ENCODE measurements at places on chromosomes 7 and 10.

- DNase-seq: no peak
Measured at GRCh38 chr10:97517096-97517750, 18.5 kb downstream of the UBTD1 start.

DNA sequence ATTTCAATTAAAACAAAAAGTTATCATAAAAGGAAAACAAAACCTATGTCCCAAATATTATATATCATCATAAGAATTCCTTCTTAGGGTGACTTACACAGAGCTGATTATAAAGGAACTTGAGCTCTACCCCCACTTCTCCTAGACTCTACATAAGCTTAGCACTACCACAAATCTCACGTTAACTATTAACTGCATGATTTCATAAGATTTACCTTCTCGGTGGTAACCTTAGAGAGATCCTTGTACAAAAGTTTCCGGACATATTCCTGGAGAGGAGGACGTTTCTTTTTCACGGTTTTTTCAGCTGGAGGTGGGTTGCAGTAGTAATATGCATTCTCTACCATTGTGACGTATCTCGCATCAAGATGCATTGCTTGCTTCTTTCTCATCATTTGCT lies 83.7 kb downstream of the UPF2 start:
- no peak for DNase-seq

DNA sequence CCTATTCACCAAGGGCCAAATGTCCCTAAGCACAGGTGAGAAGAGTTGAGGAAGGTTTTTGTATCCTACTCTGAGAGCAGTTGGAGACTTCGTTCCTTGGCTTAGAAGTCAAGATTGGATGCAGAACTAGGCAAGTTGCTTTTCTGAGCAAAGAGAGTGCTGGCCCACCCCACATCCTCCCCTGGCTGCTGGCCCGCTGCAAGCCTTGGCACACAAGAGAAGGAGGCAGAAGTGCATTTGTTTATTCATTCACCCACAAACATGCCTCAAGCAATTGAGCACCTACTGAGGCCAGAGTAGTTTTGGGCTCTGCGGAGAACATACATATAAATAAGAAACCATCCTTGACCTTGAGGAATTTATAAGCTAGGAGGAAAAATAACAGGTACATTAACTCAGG lies 318.9 kb downstream of the KCNMA1 start:
- no peak for DNase-seq

DNA sequence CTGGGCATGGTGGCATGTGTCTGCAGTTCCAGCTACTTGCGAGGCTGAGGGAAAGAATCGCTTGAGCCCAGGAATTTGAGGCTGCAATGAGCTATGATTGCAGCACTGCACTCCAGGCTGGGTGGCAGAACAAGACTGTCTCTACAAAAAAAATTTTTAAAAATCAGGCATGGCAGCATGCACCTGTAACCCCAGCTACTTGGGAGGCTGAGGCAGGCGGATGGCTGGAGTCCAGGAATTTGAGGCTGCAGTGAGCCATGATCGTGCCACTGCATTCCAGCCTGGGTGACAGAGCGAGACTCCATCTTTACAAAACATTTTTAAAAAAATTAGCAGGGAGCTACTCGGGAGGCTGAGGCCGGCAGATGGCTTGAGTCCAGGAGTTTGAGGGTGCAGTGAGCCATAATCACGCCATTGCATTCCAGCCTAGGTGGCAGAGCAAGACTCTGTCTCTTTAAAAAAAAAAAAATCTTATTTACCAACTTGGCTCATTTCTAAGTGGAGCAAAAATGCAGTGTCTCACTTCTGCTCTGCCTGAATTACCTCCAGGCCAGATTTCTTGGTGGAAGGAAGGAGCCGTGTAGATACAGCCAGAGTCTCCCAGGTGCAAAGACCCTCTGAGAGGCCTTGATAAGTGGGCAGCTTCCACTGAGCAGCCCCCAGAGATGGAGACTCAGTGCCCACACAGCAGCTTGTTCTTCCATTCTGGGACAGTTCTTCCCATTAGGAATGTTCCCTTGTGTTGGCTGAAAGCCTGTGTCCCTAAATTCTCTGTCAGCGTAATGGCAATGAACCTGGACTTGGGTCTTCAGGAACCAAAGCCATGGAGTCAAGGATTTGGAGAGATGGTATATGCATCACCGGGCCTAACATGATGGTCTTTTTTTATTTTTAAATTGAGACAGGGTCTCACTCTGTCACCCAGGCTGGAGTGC lies 30.0 kb downstream of the GTF2IRD1 start:
- DNase-seq: no peak

DNA sequence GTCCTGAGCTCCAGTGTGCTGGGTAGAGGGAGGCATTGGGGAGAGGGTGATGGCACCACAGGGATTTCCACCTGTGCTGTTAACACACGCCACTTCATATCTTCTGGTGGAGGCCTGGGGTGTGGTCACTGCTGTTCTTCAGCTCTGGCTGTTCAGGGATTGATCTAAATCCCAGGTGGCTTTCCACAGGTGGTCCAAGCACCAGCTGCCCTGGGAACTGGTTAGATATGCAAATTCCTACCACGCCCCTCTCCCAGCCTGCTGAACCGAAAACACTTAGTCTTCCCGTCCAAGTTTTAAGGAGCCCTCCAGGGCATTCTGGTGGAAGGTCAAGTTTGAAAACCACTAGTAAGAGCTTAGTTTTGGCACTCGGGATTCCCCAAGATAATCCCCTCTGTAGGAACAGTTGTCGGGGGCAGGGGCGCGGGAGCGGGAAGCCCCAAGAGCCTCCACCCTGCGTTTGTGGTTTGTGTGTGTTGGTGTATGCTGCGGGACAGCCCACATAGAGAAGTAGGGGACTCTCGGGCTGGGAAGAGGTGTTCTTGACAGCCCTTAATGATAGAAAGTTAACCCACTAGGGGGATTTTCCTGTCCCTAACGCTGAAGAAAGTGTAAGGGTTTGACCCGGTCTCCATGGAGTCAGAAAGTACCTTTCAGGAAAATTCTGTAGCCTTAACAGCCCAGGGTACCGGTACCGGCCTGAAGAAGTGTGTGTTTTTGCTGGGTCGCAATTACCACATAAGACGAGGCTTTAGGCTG lies 5.1 kb downstream of the DEPP1 start:
- no peak for DNase-seq
